ENCODE measurements at places on chromosomes 5 and 9. TPM values are rescaled to one million over a fixed set of nuclear protein-coding genes. Genes with fewer than 3 reads are reported as not detected.
A peak's percentile ranks its signal among the peaks of the same experiment; 100 is the strongest.

Gene QRFP
- total RNA-seq, result not detected

Gene TMEM252
- total RNA-seq, result not detected

Gene SPTAN1
- total RNA-seq, result 411 TPM

DNA sequence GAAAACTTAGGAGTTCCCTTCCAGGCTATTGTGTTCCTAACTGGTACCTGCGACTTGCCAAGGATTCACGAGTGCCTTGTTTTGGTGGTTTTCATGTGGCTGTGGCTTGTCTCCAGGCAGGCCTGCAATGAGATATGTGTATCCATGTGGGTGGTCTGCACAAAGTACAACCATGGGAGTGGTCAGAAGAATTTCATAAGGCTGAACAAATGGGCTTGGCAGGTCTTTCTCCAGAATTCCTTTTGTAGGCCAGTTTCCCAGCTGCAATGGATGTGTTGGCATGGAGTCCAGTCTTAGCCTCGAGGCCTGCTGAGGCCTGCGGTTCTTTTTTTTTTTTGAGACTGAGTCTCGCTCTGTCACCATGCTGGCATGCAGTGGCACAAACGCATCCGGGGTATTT is 28.8 kb upstream of the MELK start:
- no peak for DNase-seq

- no peak for DNase-seq
These were observed 1.3 kb upstream of the DMRT3 start for GRCh38 chr9:974996-975739.

DNA sequence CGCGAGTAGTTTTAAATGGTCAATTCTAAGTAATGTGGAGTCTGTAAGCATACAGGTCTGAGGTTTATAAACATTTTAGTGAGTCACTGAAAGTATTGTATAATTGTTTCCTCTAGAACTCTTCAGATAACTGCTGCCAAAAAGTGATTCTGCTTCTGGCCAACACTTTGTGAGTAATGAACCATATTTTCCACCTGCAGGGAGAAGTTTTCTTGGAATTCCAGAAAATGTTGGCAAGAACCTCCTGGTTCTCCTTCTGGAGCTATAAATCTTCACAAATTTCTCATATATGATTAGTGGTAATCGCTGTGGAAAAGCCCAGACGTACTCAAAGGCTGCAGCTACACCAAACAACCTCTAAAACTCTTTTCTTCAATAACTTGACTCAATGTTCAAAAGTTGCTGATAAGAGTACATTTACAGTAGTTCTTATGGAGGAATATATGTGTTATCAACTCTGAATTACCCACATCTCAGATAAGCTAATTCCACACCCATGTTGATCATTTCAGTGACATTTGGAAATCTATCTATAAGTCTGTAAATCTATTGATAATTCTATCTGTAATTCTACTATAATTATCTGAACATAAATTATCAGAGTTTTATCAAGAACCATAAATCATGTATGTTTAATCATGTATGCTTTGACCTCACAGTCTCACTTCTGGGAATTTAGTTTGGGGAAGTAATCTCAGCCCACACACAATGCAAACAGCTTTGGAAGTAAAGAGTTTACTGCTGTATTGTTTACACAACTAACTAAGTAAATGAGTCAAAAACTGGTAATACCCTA is 74.1 kb downstream of the FNBP1 start:
- peak; percentile 90 for DNase-seq

DNA sequence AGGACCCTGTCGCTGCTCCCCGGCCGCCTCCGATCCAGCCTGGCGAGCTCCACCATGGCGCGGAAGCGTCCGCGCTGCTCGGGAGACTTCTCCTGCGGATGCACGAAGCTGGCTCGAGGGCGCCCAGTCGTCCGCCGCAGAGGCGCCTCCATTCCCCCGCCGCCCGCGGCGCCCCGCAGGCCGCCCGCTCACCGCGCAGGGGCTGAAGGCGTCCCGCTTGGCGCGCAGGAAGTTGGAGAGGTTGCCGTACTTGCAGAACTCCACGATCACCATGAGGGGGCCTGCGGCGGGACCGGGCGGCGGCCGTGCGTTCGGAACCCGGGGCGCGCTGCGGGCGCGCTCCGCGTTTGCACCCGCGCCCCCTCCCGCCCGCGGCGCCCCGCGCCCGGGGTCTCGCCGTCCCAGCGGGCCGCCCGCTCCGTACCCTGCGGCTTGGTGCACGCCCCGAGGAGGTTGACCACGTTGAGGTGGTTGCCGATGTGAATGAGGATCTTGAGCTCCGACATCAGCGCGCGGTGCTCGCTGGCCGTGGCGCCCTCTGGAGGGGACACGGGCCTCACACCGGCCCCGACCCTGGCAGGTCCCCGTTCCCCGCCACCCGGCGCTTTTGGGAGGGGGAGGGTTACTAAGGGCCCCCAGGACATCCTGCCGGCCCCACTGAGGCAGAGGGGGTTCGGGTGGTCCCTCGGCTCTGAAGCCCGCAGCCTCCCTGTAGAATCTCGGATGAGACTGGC is 27.7 kb upstream of the SCGB3A1 start:
- no peak for DNase-seq

- DNase-seq, result no peak
These were observed 57.6 kb upstream of the GRIN3A start for GRCh38 chr9:101796044-101796443.

DNA sequence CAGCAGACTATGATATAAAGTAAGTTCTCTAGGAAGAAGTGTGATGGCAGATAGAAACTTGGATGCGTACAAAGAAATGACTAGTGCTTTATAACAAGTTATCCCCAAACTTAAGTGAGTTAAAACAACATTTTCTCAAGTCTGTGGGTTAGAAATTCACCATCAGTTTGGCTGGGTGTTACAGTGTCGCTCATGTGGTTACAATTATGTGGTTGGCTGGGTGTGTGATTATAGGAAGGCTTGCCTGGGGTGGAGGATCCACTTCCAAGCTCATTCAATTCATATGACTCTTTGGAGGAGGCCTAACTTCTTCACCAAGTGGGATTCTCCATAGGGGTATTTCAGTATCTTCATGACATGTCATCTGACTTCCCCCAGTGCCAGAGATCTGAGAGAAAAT is 10.3 kb upstream of the C9orf40 start:
- DNase-seq, result no peak

- no peak for DNase-seq
These were observed 22.0 kb downstream of the OR2S2 start for GRCh38 chr9:35935755-35936509.

DNA sequence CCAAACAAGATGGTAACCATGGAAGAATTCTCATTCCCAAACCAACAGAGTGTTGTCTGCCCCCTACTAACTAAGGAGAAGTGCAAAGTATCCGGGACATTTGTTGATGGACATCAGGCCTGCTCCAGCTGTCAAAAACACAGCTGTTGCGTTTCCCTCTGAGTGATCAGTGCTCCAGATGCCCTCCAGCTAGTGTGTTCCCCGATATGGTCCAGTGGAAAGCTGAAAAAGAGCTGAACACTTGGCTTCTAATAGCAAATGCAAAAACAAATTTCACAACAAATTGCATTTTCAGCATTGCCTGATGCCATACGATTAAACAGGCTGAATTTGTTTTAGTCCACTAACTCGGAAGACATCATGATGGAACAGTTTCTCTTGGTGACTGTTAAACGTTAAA is 1398.7 kb downstream of the PTPRD start:
- DNase-seq, result no peak

DNA sequence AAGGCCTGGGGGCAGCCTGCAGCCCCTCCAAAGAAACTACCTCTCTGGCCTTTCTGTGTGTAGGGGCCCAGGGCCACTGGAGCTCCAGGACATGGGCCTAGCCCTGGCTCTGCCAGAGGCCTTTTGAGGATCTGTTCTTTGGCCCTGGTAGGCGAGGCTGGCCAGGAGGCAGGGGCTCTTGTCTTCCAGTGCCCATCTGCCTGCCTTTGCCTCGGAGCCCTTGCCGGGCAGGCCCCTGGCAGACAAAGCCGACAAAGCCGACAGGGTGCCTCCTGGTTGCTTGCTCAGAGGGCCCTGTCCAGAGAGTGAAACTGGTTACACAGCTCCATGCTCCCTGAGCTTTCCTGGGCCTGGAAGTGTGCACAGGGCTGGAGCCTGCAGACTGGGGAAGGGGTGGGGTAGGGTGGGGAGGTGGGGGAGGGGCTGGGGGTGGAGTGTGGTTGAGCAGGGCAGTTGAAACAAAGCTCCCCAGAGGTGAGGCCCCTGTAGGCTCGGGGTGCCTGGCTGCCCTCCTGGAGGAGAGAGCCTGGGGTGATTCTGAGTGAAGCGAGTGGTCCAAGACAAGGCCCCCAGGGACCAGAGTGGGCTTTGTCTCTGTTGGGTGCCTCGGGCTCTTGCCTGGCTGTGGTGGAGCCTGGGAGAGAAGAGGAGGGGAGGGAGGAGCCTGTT is 29.3 kb downstream of the PTPA start:
- peak; percentile 38 for DNase-seq

DNA sequence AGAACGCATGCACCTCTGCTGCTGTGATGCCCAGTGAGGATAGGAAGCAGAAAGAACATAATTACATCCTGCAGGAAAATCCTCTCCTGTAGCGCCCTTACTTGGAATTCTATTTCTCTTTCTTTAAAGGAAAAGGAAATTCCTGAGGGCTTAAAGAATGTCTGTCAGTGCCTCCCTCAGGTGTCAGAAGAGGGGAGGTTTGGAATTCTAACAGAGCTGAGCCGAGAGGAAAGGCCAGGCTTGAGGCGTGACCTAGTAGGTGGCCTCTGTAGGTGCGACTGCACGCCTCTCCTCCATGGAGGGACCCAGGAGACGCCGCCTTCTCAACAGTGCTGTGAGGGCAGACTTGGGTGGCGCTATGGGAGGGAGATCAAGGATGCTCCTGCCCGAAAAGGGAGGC is 55.9 kb upstream of the ERCC6L2 start:
- peak; percentile 35 for DNase-seq

Data from A172 (cell line).